Right atrium auricular region (tissue), 2 donors: ENCODE measurements at places on chromosomes 3 and 15.

DNA sequence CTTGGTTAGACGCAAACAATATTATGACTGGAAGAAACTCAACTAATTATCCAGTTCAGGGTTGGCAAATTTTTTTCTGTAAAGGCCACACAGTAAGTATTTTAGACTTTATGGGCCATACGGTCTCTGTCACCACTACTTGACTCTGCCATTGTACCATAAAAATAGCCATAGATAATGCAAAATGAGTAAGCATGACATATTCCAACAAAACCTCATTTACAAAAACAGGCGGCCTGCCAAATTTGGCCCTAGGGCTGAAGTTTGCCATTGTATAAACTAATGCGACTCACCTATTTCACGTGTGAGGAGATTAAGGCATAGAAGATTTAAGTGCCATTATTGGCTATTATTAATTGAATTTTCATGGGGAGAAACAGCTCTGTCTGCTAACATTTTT is 116.8 kb upstream of the CNTN6 start:
- DNase-seq: no peak

GRCh38 chr3:127714125-127714571 is 41.4 kb downstream of the ABTB1 start:
- no peak for DNase-seq

DNA sequence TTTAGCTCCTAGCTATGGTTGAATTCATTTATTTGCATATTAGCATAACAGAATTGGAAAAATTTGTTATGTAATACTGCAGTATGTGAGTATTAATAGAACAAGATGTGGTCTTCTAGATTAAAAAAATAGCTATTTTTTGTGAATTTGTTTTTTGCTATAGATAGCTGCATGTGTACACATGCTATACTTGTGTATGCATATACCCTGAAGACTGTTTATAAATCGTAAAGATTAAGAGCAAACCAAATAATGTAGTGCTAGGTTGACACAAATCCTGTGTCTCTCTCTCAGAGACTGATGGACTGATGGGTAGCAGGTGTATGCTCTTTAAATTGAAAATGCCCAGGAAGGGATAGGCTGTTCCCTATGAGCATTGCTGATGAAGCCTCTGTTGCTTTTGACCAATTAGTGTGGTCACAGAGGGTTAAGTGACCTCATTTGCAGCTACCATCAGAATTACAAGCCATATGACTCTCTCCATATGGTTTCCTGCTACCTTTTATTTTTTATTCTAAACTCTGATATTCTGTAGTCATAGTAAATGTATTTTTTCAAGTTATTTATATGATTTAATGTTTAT is 9.0 kb downstream of the PLCL2 start:
- no peak for DNase-seq

DNA sequence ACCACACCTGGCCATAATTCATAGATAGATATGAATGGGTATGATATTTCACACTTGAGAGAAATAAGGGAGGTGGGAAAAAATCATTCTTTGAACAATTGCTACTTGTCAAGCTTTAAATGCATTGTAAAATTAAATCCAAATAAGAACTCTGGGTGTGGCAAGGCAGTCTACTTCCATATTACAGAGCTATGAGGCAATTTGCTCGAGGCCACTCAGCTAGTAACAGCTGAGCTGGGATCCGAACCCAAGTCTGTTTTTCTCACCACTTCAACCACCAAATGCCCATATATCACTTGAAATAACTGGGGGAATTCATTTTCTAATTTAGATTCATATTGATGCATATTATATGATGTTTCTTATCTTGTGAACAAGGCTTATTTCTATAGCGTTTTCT is 482.2 kb upstream of the ADAMTS9 start:
- DNase-seq: no peak

GRCh38 chr15:33534642-33535041 is 223.9 kb downstream of the RYR3 start:
- DNase-seq: no peak

- DNase-seq: no peak
Observed at GRCh38 chr3:32675650-32676049, 9.3 kb upstream of the CNOT10 start.
